Jurkat, Clone E6-1 (cell line): ENCODE measurements at places on chromosomes 7 and 10.
A peak's percentile ranks its signal among the peaks of the same experiment; 100 is the strongest.

GRCh38 chr10:128744092-128744491 is 617.9 kb upstream of the MKI67 start:
- no peak for DNase-seq

DNA sequence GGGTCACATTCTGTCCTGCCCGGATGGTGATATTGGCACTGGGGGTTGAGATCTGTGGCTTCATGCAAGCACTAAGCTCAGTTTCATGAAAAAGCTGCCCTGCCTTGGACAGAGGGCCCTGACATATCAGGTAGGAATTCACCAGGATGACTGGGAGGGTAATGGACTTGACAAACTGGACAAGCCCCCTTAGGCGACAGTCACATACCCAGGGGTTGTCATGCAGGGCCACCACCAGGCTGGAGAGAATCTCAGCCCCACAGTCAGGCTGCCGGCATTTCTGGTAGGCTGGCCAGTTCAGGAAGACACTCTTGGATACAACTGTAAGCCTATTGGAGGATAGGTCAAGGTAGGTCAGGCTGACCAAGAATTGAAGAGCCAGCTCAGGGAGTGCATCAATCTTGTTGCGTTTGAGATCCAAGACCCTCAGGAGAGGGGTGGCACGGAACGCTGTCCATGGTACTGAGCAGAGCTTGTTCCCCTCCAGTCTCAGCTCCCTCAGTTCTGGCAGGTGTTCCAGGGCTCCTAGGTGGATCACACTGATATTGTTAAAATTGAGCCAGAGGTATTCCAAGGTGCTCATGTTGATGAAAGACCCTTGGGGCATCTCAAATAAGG is 824 bp downstream of the LRIT2 start:
- peak; percentile 16 for DNase-seq

- peak; percentile 72 for DNase-seq
These were observed 31.0 kb upstream of the LRRC18 start for GRCh38 chr10:48970654-48971053.

DNA sequence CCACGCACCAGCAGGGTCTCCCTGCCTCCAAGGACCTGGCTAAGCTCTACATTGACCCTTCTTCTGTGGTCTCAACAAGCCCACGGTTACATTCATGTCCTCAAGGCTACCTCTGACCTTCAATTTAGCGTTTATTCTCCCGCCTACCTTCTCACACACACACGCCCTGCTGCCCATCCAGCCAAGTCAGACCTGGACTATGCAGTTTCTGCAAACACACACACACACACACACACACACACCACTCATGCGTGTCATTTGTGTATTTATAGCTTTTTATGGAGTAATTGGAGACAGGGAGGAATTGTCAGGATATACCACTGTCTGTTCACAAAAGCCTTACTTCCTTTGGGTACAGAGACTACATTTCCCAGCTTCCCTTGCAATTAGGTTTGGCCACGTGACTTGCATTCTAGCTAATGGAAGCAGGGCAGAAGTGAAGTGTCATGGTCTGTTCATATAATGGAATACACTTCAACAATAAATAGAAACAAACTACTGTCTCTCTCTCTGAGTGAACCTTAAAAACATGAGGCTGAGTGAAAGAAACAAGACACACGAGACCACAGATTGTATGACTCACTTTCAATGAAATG is 53.8 kb upstream of the CPXM2 start:
- peak; percentile 52 for DNase-seq

GRCh38 chr10:82162549-82163195 is 287.7 kb downstream of the NRG3 start:
- no peak for DNase-seq

DNA sequence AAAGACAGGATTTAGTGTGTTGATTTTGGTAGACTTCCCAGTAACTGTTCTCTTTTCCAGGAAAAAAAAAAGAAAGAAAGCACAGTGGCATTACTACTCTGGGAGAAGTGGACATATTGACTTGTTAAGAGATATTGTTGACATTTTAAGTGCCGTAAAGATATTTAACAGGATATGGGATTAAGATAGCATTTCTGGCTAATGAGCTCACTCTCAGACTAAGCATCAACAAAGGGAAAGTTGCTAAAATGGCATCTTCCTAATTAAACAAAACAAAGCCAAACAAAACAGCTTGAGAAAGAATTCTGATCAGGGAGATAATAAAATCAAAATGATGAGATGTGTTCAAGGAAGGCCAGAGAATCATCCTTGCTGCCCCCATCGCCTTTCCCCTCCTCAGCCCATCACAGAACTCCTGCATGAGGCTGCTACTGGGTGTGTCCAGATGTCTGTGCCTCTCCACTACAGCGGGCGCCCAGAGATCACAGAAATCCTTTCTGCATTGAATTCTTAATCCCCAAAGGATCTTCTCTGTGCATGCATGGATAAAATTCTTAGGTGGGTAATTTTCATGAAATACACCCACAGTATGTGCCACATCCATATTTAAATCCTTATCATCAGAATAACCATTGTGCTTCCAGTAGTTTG is 270.5 kb downstream of the POU6F2 start:
- DNase-seq: no peak

- no peak for DNase-seq
These were observed 117.3 kb upstream of the PALS2 start for GRCh38 chr7:24455813-24456525.
